ENCODE measurements at places on chromosomes 11 and 22.

DNA sequence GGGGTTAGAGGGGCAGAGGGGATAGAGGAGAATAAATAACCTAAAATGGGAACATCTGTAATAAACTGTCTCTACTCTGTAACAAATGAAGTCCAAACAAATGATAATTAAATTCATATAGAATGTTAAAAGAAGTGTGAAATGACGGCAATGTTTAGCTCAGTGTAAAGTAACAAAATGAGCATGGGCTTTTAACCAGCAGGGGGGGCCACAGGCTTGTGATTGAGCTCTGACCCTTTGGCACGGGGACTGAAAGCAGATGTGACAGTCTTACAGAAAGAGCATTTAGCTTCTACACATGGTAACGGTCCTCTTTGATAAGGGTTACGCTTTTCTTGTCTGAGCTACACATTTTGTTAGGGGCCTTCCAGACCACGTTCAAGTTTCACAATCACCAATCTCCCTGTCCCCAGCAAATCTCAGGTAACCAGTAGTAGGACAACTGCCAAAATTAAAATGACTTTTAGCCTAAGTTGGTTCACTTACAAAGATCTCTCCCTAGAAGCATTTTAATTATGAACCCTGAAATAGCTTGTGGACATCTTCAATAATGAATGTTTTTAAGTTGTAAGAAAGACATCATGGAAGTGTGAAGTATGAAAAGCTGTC, 262.5 kb downstream of the DCDC1 start:
- DNase-seq = no peak

DNA sequence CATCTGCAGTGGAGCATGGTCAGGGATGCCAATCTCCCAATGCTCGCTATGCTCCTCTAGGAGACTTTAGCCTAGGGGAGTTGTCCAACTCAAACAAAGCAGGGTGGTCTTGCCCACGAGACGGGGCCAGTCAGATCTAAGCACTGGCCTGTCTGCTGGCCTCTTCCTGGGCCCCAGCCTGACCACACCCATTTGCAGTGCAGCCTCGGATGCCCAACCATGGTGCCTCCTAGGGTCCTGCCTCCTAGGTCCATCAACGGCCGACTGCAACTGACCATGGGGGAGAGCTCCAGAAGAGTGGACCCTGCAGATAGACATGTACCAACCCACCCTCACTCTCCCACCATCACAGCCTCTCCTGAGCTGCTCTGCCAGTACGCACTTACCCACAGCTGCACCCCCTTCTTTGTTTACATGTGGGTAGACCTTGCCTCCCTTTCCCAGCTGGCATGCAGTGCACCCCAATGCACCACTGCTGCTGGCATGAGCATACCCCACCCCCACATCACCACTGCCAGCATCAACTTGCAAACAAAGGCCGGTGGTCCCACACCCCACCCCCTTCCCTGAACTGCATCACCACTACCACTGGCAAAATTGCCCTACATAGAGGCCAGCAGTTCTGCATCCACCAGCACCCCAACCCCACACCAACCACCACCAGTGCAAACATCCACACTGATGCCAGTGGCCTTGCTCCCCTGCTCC, 27.6 kb upstream of the ARL14EP start:
- no peak for DNase-seq

DNA sequence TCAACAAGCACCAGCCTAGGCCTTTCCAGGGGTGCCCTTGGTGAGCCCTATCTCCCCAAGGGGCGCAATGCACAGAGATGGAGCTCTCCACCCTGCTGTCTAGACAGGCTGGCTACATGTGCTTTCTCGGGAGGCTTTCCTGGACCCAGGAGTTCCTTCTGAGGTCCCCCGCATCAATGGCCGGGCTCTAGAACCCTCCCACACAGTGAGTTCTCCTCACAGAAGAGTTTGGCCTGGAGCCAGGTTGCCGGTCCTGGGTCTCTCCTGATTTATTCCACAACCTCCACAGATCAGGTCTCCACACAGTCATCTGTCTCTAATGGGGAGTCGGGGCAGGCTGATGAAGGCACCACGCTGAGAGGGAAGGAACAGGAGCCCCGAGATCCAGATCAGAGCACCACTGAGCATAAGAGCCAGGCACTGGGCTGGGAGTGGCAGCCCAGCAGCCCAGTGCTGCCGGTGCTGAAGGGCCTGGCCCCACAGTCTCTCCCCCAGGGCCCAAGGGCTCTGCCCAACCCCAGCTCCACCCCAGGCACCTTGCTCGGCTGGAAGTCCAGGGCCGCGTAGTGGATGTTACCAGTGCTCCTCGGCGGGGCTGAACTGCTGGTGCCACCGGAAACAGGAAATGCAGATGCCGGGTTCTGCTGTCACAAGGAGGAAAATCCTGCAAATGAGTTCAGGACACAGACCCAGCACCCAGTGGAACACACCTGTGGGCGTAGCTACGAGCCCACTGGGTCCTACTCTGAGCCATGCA, 44.7 kb downstream of the GAB4 start:
- DNase-seq = no peak

DNA sequence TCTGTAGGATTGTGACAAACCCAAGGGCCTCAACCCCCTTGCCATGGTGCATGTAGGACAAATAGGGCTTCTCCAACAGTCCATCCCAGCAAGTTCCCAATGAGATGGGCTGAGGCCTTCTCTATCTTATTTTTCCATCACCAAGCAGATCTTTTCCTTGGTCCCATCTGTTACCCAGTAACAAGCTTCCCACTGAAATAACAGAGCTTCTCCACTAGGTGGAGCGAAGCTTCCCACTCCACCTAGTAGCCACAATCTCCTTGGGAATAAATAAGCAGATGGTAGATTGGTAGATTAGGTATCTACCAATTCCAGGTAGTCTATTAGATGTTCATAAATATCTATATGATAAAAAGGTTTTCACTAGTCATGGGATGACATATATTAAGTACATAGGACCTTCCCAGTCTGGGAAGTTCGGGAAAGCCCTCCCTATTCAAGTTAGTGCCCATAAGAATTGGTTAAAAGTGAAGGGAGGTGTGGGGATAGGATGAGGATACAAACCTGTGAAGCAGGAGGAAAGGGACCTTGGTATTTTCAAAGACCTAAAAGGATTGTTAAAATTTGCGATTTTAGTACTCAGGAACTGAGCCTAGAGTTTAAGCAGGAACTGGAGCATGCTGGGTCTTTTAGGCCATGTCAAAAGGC, 5.9 kb upstream of the OR52L1 start:
- no peak for DNase-seq

- no peak for DNase-seq
Measured at GRCh38 chr11:85590848-85591483, 36.2 kb downstream of the DLG2 start.
